ENCODE measurements at places on chromosomes 16 and 17.

DNA sequence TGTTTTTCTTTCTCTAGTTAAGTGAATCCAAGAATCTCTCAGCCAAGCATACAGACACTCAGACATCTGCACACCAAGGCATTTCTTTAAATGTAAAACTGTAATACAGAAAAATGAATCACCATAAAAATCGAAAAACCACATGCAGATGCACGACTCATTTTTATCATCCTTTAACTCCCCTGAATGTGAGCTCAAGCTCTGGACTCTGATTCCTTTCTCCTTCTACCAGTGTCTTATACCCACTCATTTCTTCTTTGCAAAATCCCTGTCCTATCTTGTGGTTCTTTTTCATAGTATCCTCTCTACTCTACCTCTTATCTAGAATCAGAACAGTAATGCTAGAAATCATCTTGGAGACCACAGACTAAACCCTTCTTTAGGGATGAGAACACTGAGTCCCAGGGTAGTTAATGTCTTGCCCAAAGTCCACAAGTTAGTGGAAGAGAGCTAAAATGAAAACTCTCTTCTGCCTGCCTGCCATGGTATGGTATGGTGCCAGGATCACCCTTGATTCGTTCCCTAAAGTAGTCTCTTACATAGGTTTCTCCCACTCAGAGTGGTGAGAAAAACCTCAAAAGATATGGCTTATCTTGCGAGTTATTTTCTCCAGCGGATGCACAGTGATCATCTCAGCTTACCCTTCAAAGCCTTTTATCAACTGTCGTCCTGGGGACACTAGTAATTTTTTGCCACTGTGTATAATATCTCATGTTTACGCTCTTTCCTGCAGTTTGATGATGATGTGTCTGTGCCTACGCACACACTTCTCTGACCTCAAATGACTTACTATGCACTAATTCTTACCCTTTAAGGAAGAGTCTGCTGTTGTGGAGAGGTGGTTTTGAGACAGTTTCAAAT lies 30.2 kb downstream of the BRD7 start:
- peak overlapping the region; percentile 4 for H3K27ac ChIP-seq
- peaks cover 35% of the 10 kb centered on the region for H3K4me1 ChIP-seq
- H3K4me3 ChIP-seq = peak overlapping the region; percentile 72
- no peaks in the 10 kb centered on the region for H3K27me3 ChIP-seq
- no peak for DNase-seq

- DNase-seq = no peak
- no peak overlapping the region for H3K4me3 ChIP-seq
- H3K27ac ChIP-seq = no peak overlapping the region
- H3K36me3 ChIP-seq = no peaks in the 10 kb centered on the region
- H3K27me3 ChIP-seq = peaks cover 6% of the 10 kb centered on the region
- H3K4me1 ChIP-seq = no peaks in the 10 kb centered on the region
These were observed 40.6 kb downstream of the CRISPLD2 start for GRCh38 chr16:84860383-84860782.

DNA sequence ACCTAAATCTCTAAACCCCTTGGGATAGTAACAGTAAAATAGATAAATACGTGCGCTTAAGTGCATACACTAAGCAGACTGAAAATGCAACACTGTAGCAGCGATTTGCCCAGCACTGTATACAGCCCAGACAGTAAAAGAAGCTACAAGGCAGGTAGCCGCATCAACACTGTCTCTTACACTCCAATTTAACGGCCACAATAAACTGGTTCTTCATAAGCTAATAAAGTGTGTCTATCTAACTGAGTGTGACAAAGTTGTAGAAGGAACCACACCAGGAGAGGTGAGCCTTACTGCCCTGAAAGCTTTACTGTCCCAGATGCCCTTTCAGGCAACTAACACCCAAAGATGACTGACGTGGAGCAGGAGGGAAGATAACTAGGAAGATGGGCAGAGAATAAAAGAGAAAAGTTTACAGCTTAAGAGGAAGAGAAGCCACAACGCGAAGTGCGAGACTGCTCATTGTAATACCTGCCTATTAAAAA lies 847 bp downstream of the ZDHHC7 start:
- peaks cover 33% of the 10 kb centered on the region for H3K36me3 ChIP-seq
- H3K27me3 ChIP-seq = peaks cover 7% of the 10 kb centered on the region
- H3K27ac ChIP-seq = peak overlapping the region; percentile 100
- H3K4me3 ChIP-seq = peak overlapping the region; percentile 99
- no peak for DNase-seq
- H3K4me1 ChIP-seq = peaks cover 29% of the 10 kb centered on the region

GRCh38 chr17:60229188-60229802 lies 79.5 kb downstream of the CA4 start:
- H3K27me3 ChIP-seq = no peaks in the 10 kb centered on the region
- H3K36me3 ChIP-seq = peaks cover 15% of the 10 kb centered on the region
- H3K27ac ChIP-seq = no peak overlapping the region
- no peak overlapping the region for H3K4me3 ChIP-seq
- H3K4me1 ChIP-seq = no peaks in the 10 kb centered on the region

DNA sequence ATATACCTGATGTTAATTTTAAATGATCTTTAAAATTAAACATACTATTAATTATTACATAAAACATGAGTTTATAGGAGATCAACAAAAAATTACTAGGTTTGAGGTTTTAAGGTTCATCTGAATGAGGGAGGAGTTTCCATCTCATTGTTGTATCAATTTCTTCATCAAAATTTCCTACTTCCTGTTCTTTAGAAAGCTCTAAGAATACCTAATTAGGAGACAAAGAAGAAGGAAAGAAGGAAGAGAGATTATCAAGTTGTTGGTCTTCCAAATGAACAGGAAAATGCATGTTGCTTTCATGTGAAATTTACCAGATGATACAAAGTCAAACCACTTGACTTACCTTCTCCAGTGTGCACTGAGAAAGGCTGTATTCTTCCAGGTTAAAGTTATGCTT lies 18.1 kb upstream of the ABCA9 start:
- no peaks in the 10 kb centered on the region for H3K36me3 ChIP-seq
- H3K4me3 ChIP-seq = no peak overlapping the region
- H3K4me1 ChIP-seq = no peaks in the 10 kb centered on the region
- no peak overlapping the region for H3K27ac ChIP-seq

- H3K27ac ChIP-seq = peak overlapping the region; percentile 96
- H3K4me3 ChIP-seq = peak overlapping the region; percentile 72
These were observed 219.4 kb downstream of the MAF start for GRCh38 chr16:79380995-79381602.

DNA sequence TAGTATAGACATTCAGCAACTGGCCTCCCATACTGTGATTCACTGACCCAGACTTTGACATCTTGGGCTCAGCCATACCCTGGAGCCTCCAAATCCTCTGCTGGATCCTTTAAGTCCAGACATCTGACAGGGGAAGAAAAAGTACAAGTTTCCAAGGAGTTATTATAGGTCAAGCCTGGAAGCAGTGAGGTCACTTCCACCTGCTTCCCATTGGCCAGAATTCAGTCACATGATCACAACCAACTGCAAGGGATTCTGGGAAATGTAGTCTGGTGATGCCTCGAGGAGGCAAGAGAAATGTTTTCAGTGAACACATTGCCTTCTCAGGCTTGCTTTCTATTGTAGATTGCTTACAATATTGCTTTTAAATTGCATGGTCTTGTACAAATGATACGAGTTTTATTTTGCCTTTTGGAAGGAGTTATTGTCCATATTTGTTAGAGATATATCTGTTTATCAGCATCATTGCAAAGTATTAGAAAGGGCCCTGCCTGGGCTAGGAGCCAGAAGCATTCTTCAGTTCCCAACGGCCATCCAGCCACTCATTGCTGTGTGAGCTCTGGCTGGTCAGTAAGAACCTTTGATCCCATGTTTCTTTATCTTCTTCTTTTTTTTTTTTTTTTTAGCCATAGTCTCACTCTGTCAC lies 696.9 kb downstream of the WWOX start:
- H3K4me3 ChIP-seq = no peak overlapping the region
- no peaks in the 10 kb centered on the region for H3K27me3 ChIP-seq

DNA sequence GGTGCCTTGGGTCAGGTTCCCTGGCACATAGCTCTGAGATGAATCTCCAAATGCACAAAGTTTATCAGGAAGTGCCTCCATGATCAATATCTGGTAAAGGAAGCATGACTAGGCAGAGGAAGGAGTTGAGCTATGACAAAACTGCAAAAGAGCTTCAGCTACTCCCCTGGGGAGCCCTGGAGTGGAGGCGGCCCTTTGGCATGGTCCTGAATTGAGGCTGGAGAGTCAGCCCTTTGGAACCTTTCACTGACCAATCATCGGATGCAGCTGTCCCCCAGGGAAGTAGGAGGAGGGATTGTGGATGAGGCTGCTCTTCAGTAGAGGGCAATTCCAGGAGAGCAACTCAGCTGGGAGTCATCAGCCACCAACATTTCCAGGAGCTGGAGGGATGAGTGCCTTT lies 46.1 kb upstream of the NLRP1 start:
- H3K4me1 ChIP-seq = no peaks in the 10 kb centered on the region
- peaks cover 57% of the 10 kb centered on the region for H3K27me3 ChIP-seq
- H3K27ac ChIP-seq = no peak overlapping the region
- no peak overlapping the region for H3K4me3 ChIP-seq
- no peak for DNase-seq

DNA sequence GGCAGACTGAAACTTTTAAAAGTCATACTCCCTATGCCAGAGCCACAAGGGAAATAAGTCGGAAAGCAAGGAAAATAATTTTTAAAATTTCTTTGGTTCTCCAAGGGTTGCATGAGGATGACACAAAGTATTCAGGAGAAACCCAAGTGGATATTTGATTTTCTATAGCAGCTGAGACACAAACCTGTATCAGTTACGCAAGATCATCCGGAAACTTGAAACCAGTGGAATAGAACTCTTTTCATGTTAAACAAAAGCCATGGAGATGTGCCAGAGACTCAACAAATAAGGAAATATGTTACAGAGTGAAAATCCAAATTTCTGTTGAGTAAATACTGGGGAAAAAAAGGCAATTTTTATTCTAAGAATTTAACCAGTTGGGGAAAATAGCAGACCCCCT lies 294.7 kb downstream of the KIF2B start:
- no peak overlapping the region for H3K27ac ChIP-seq
- H3K36me3 ChIP-seq = no peaks in the 10 kb centered on the region
- H3K4me3 ChIP-seq = no peak overlapping the region
- DNase-seq = no peak
- H3K4me1 ChIP-seq = no peaks in the 10 kb centered on the region
- H3K27me3 ChIP-seq = no peaks in the 10 kb centered on the region

DNA sequence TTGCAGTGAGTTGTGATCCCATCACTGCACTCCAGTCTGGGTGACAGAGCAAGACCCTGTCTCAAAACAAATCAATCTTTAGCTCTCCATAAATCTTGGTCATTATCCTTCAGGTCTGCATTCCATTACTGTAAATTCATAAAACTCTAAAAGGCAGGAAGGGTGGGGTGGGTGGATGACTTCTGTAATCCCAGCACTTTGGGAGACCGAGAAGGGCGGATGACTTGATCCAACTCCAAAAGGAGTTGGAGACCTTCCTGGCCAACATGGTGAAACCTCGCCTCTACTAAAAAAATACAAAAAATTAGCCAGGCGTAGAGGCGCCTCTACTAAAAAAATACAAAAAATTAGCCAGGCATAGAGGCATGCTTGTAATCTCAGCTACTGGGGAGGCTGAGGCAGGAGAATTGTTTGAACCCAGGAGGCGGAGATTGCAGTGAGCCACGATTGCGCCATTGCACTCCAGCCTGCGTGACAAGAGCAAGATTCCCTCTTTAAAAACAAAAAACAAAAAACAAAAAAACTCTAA lies 2.2 kb upstream of the UBE2Z start:
- H3K27me3 ChIP-seq = no peaks in the 10 kb centered on the region
- no peak overlapping the region for H3K27ac ChIP-seq
- peaks cover 22% of the 10 kb centered on the region for H3K4me1 ChIP-seq
- DNase-seq = no peak
- H3K4me3 ChIP-seq = no peak overlapping the region

- H3K27me3 ChIP-seq = peaks cover 14% of the 10 kb centered on the region
- H3K36me3 ChIP-seq = no peaks in the 10 kb centered on the region
- no peaks in the 10 kb centered on the region for H3K4me1 ChIP-seq
- no peak overlapping the region for H3K4me3 ChIP-seq
- no peak overlapping the region for H3K27ac ChIP-seq
These were observed 8.0 kb upstream of the CDC42EP4 start for GRCh38 chr17:73319766-73320165.

- H3K36me3 ChIP-seq = no peaks in the 10 kb centered on the region
- no peak overlapping the region for H3K27ac ChIP-seq
- DNase-seq = no peak
- H3K4me3 ChIP-seq = no peak overlapping the region
These were observed 97.4 kb downstream of the VAT1L start for GRCh38 chr16:77885571-77886295.

DNA sequence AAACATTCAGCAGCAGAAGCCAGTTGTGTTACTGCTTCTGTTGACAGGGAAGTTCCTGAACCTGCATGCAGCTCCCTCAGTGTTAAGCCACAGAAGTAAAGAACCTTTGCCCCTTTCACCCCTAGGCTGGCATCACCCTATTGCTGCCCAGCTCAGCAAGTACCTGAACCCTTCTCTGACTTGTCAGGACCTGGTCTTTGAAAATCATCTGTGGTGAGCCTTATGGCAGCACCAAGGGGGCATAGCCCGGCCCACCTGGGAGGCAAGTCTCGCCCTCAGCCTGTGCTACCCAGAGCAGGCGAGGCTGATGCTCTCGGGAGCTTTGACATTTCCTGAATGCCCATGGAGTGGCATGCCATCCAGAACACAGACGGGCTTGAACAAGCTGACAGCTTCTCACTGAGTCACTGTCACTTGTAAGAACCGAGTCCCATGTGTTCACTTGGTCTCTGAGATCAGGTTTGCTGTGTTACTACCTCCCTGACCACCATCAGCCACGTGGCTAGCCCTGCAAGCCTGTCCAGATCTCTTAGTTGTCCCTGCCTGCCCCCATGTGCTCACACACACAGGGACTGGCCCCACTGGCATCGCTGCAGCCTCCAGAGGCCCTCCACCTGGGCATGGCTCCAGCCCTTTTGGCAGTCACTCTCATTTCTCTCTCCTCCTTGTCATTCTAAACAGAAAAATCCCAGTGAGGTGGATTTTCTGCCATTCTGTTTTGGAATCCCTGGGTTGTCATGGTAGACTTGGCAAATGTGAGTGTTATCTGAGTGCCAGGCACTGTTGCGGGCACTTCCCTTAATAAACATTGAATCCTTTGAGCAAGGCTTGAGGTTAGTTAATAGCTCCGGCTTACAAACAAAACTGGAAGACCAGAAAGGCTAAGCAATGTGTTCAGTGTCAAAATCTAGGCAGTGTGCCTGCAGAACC lies 2.9 kb upstream of the CARMIL2 start:
- H3K4me1 ChIP-seq = peaks cover 9% of the 10 kb centered on the region
- no peaks in the 10 kb centered on the region for H3K27me3 ChIP-seq
- H3K27ac ChIP-seq = no peak overlapping the region
- DNase-seq = no peak
